Cerebellar nuclear complex (tissue), 1 donor: ENCODE measurements at places on chromosomes 3 and 15.

GRCh38 chr15:95091444-95091843 lies 860.1 kb downstream of the MCTP2 start:
- DNase-seq, result no peak

DNA sequence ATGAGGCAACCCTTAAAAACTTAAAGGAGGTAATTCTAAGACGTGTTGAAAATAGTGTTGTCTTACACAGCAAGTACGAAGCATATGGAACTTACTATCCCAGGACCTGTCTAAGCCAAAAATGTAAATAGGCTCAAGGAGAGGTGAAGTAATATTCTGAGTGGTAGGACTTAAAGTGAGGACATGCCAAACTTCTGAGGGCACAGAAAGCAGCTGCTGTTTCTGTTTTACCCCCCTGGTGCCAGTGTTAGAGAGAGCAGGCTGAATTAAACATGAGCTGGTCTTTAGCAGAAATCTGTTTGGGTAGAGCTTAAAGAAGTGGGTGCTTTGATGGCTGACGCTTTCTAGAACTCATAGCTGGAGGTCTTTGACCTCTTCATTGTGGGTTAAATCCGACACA lies 149.7 kb upstream of the NPHP3 start:
- DNase-seq, result no peak

- no peak for DNase-seq
Measured at GRCh38 chr3:150215616-150216015, 192.5 kb upstream of the TSC22D2 start.

DNA sequence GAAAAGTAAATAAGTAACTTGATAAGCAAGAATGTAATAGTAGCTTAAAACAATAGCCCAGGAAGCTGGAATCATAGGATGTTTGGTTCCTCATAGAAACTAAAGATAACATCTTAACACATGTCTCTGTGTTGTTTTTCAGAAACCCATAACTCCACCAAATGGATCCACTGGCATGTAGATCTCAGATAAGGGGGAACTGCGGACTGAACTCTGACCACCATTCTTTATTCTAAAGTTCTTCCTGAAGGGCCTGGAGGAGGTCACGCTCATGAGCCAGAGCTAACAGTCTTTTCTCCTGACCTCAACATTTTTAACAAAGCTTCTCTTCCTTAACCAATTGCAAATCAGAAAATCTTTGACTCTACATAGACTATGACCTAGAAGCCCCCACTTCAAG lies 101.9 kb downstream of the SOX14 start:
- DNase-seq, result no peak

- no peak for DNase-seq
Measured at GRCh38 chr3:81871358-81872155, 110.1 kb upstream of the GBE1 start.

- no peak for DNase-seq
Measured at GRCh38 chr15:83324799-83325198, 40.3 kb upstream of the BNC1 start.

DNA sequence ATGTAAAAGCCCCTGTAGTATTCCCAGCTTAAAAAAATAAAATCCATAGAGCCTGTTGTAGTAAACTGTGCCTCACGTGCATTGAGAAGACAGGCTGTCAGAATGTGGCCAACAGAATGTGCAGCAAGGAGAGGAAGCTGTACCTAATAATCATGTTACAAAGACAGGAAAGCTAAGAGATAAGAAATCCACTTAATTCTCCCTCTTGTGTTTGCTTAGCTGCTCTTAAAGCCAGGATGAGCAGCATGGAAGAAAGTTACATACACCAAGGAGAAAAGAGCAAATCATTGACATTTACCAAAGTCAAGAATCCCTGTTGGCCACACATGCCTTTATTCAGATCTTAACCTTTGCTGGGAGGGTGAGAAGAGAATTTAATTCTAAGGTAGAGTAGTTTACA lies 85.9 kb downstream of the TNIK start:
- no peak for DNase-seq

DNA sequence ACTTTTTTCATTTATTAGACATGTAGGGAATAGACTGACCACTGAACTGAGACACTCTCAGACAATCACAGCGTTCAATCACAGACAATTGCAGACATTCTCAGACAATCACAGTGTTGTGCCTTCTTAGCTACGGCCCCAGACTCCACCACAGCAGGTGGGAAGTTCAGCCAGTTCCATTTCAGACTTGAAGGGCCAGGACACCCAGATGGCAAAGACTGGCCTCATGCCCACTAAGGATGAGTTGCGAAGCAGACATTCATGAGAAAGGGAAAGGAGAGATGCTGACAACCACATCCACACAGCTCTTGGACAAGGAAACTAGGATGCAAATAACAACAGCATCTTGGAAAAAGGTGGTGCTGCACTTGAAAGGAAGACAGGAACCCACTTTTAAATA lies 21.9 kb upstream of the ALDH1L1 start:
- DNase-seq, result peak; percentile 80

DNA sequence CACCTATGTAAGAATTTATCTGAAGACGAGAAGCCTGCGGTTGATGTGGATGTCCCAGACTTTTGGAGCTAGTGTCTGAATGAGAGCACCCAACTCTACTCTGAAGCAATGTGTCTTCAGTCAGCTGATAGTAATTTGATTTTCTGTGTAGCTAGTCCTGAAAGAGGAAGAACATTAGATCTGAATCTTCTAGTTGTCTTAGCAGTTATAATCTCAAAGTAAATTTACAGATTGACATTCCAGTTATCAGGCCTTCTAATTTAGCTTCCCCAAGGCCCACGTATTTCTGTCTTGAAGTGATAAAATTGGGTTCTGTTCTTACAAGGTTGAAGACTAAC lies 1.5 kb downstream of the TCAIM start:
- no peak for DNase-seq

GRCh38 chr3:193149998-193150397 lies 91.0 kb upstream of the PLAAT1 start:
- no peak for DNase-seq

DNA sequence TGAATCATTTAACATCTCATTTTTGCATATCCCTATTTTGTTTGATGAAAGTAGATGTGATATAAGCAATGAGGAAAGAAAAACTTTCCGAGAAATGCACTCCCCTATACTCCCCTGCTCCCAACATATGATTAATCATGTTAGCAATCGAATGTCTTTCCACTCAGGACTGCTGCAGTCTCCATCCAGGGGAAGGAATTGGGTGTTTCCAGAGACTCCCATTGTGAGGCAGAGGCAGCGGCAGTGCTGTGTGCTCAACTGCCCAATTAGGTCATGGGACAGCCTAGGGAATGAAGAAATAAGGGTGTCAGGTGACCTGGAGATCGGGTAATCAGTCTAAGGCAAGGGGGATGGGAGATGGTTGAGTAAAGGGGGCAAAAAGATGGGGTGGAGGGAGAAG lies 268.6 kb upstream of the MEIS2 start:
- DNase-seq, result no peak

GRCh38 chr15:81379269-81379668 lies 5.3 kb upstream of the TMC3 start:
- no peak for DNase-seq

GRCh38 chr15:85758655-85758978 lies 36.1 kb downstream of the KLHL25 start:
- no peak for DNase-seq
